NCI-H187 (cell line): ENCODE measurements at places on chromosomes 7 and 10.

DNA sequence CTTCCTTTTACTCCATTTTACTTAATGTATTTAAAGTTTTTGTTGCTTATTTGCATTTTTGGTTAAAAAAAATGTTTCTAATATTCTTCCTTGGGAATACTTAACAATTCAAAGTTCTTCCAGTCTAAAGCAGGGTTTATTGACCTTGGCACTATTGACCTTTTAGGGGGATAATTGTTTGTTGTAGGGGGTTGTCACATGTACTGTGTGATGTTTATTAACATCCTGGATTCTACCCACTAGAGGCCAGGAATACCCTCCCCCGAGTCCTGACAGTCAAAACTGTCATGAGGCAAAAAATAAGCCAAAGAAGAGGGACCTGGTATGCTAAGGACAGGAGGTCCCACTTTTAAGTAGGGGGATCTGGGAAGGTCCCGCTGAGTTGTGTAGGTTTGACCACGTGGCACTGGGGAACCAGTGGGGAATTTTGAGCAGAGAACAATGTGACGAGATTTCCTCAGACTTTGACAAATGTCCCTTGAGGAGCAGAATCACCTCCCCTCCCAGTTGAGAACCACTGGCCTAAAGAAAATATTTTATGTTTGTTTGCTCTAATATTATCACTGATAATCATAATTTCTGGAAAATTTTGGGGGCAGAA, 178.3 kb upstream of the PRR15 start:
- no peak for DNase-seq

GRCh38 chr7:135160858-135161653, 9.5 kb downstream of the CYREN start:
- no peak for DNase-seq

- no peak for DNase-seq
Observed at GRCh38 chr10:23362879-23363792, 18.5 kb upstream of the C10orf67 start.

GRCh38 chr10:31886885-31887284, 41.7 kb downstream of the ARHGAP12 start:
- no peak for DNase-seq

GRCh38 chr7:111089822-111090426, 1.0 kb upstream of the LRRN3 start:
- no peak for DNase-seq

DNA sequence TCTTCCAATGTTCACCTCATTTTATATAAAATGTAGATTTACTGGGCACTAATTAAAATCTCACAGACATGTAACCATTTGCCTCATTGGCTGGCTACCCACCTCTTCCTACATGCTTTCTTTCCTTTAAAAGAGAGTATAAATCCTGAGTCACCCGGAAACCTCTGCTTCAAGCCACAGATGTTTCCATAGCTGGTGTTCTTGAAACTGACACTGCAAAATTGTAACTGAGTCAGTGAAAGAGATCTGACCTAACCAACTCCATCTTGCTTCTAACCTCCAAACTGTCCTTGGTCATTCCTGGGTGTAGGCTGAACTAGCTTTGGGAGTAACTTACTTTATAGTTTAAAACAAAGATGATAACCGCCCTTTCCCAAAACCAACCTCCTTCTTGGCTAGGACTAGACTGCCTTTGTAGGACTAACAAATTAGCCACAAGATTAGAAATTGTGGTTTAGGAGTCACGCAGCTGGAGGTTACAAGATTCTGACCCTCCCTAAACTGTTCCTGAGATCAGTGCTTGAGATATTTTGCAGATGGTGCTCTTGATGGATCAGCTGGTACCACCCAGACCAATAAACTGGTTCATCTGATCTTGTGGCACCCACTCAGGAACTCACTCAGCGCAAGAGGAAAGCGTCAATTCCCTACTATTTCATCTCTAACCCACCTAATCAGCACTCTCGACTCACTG, 33.5 kb downstream of the SVOPL start:
- no peak for DNase-seq

DNA sequence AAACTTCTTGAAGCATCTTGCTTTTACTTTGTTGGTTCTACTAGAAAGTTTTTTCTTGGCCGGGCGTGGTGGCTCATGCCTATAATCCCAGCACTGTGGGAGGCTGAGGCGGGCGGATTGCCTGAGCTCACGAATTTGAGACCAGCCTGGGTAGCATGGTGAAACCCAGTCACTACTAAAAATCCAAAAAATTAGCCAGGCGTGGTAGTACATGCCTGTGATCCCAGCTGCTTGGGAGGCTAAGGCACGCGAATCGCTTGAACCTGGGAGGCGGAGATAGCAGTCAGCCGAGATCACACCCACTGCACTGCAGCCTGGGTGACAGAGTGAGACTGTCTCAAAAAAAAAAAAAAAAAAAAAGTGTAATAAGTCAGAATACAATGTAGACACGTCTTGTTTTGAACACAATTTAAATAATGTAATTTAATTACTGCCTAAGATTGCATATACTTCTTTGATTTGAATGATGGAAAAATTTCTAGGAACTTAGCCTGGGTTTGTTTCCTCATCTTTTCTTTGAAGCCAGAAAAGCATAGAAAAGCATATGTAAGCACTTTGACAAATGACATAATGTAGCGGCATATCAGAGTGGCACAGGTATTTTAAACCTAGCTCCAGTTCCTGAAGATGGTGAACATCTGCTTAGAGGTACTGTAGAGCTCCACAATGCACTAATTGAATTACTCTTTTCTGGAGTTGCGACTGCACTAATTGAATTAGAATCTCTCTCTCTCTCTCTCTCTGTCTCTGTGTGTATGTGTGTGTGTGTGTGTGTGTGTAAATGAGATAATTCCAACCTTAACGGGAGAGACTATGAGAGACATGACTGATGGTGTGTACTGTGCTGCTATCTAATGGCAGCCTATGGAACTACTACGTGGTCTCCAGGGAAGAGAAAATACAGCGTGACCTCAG, 87.8 kb downstream of the BTRC start:
- DNase-seq = peak; percentile 26

DNA sequence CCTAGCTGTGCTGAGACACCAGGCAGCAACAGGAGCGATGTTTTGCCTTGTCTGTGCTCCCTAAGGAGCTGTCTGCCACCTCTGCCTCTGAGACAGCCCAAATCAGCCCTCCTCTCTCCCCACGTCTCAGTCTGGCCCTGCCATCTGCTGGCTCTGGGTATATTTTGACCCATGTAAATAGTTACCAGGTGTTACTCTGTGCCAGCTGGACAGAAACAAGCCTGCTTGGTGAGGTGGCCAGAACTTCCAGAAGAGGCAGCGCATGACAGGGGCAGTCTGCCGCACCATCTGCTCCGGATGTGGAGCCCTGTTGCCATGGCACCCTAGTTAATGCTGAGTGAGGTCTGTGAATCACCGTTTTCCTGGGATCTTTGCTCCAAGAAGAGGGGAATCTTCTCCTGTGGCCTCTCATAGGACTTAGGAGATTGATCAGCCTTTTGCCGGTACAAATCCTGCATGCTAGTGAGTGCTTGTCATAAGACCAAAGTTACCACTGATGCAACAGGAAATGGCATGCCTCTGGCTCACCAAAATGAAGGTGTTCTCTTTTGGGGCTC, 31.8 kb downstream of the GSTO2 start:
- DNase-seq = no peak

DNA sequence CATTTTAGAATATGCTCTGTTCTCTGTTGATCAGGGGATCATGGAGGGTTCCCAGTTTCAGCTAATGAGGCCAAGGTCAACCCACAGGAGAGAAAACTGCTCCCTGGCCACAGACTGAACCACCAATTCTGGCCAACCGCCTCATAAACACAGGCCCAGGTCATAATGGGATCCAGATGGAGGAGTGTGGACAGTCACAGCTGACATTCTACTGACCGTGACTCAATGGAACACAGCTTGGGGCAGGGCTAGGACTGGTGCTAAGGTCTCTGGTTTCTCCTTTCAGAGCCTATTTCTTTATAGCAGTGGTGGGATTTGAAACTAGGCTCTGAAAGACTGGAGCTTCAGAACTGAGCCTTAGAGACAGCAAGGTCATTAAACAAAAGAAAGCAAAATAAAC, 68.3 kb downstream of the HIPK2 start:
- no peak for DNase-seq

DNA sequence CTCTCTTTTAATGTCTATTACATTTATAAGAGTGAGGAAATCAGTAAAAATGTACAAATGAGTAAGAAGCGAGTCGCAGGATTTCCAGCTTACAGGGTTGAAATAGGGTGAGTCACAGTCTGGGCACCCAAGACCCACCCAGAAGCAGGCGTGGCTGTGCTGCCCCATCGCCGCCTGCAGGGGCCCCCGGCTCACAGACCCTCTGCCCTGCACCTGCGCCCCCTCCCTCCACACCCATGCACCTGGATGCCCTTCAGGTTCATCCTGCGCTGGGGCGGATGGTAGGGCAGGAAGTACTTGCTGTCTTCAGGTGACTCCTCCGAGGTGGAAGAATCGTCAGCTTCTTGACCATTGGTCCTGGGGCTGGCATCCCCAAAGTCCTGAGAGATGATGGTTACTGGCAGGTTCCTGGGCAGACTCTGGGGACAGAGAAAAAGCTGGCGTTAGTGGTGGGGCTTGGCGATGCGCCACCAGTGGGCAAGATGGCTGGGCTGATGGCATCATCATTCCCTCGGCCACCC, 90.2 kb upstream of the GNA12 start:
- no peak for DNase-seq

- DNase-seq = no peak
Observed at GRCh38 chr7:112001091-112001826, 204.9 kb downstream of the DOCK4 start.
